Central memory CD8-positive, alpha-beta T cell (primary cell): ENCODE measurements at places on chromosomes 6 and 20.

DNA sequence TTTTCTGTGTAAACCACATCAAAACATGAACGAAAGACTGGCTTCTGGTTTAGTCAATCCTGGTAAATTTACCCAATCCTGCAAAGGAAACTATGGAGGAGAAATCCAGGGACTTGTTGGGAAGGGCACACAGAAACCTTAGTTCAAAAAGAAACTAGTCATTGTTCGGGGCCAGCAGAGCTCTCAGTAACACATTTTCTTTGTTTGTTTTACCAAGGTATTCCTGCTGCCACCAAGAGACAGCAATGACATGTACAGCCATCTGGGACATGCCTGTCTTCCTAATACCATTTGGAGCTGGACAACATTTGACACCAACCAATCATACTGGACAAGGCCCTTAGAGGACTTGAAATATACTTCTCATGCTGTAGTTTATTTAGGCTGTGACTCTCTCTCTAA lies 8.3 kb downstream of the OARD1 start:
- H3K4me1 ChIP-seq: peaks cover 8% of the 10 kb centered on the region
- H3K27me3 ChIP-seq: no peaks in the 10 kb centered on the region
- H3K36me3 ChIP-seq: peaks cover 44% of the 10 kb centered on the region
- H3K27ac ChIP-seq: no peak overlapping the region
- DNase-seq: no peak

GRCh38 chr6:110526726-110527125 lies 50.3 kb upstream of the SLC22A16 start:
- no peaks in the 10 kb centered on the region for H3K36me3 ChIP-seq
- H3K27ac ChIP-seq: no peak overlapping the region
- H3K4me3 ChIP-seq: no peak overlapping the region
- no peaks in the 10 kb centered on the region for H3K4me1 ChIP-seq

DNA sequence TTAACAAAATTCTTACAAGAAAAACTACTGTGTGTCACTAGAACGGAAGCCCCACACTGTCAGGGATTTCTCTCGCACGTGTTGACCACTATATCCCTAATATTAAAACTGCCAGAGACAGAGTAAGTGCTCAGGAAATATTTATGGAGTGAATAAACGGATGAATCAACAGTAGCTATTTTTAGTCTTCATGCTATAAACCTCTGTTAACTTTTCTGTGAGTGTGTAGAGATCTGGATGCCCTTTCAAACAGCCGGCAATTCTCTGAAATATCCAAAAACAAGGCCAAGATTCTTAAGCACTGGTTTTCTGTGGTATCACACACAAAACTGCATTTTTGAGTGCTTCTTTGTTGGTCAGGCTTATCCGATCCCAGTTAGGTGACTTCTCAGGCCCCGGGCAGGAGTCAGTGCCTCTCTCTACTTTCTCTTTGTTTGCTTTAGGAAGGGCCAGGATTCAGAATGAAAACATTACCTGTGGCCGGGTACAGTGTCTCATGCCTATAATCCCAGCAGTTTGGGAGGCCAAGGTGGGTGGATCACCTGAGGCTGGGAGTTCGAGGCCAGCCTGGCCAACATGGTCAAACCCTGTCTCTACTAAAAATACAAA lies 15.7 kb downstream of the ATP9A start:
- H3K4me1 ChIP-seq: peaks cover 5% of the 10 kb centered on the region
- peaks cover 3% of the 10 kb centered on the region for H3K36me3 ChIP-seq
- H3K4me3 ChIP-seq: no peak overlapping the region
- no peaks in the 10 kb centered on the region for H3K27me3 ChIP-seq
- no peak for DNase-seq

GRCh38 chr20:14612391-14612790 lies 275.0 kb upstream of the FLRT3 start:
- no peak overlapping the region for H3K27ac ChIP-seq
- DNase-seq: no peak
- H3K36me3 ChIP-seq: no peaks in the 10 kb centered on the region
- H3K4me1 ChIP-seq: no peaks in the 10 kb centered on the region
- H3K4me3 ChIP-seq: no peak overlapping the region

DNA sequence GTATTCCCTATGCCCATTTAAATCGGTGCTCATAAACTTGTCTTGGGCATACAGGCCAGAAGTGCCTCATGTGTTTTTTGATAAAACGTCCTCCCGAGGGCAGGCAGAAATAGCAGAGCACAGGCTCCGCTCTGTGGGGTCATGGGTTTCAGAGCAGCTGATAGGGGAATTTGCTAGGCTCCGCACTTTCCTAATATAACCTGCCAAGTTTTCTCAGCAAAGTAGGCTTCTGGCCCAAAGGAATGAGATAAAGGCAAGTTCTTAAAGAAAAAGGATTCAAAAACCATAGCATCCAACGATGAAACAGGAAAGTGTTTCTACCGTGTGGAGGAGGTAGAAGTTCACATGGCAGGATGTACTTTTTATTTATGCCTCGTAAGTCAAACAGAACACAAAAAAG lies 69.8 kb upstream of the RALGAPA2 start:
- H3K27me3 ChIP-seq: peaks cover 21% of the 10 kb centered on the region
- H3K36me3 ChIP-seq: peaks cover 1% of the 10 kb centered on the region
- no peak overlapping the region for H3K27ac ChIP-seq
- DNase-seq: no peak
- H3K4me3 ChIP-seq: no peak overlapping the region
- H3K4me1 ChIP-seq: peaks cover 4% of the 10 kb centered on the region

- no peak overlapping the region for H3K4me3 ChIP-seq
- no peak overlapping the region for H3K27ac ChIP-seq
- peaks cover 6% of the 10 kb centered on the region for H3K4me1 ChIP-seq
- DNase-seq: no peak
- no peaks in the 10 kb centered on the region for H3K27me3 ChIP-seq
Observed at GRCh38 chr6:12149944-12150510, 137.9 kb downstream of the HIVEP1 start.

- peak overlapping the region; percentile 89 for H3K27ac ChIP-seq
- H3K4me1 ChIP-seq: peaks cover 99% of the 10 kb centered on the region
- DNase-seq: no peak
- H3K4me3 ChIP-seq: peak overlapping the region; percentile 62
- no peaks in the 10 kb centered on the region for H3K27me3 ChIP-seq
- H3K36me3 ChIP-seq: peaks cover 70% of the 10 kb centered on the region
Observed at GRCh38 chr6:111741177-111741952, 131.9 kb downstream of the FYN start.

DNA sequence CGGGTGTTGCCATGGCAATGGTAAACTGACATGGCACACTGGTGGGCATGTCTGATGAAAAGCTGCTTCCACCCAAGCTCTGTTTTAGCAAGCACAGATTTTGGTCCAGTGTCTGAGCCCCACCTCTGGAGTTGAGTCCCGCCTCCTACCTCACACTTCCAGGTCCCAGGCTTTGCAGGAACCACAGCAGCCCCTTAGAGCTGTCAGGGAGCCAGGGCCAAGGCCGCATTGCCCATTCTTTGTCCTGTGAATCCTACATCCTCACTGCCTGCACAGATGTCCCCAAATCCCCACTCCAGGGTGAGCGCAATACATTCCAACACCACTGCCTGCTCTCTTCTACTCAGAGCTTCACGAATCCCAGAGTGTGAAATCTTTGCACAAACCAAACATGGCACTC lies 292.2 kb downstream of the PREX1 start:
- H3K4me3 ChIP-seq: no peak overlapping the region
- H3K4me1 ChIP-seq: no peaks in the 10 kb centered on the region
- no peak for DNase-seq
- H3K27ac ChIP-seq: no peak overlapping the region
- H3K36me3 ChIP-seq: no peaks in the 10 kb centered on the region

GRCh38 chr20:1377341-1377871 lies 15.4 kb downstream of the FKBP1A start:
- H3K27me3 ChIP-seq: no peaks in the 10 kb centered on the region
- H3K4me1 ChIP-seq: peaks cover 79% of the 10 kb centered on the region
- peak overlapping the region; percentile 17 for H3K27ac ChIP-seq
- DNase-seq: no peak
- no peak overlapping the region for H3K4me3 ChIP-seq
- H3K36me3 ChIP-seq: peaks cover 31% of the 10 kb centered on the region

GRCh38 chr6:168737481-168737880 lies 296.5 kb downstream of the SMOC2 start:
- peaks cover 20% of the 10 kb centered on the region for H3K27me3 ChIP-seq
- no peak for DNase-seq
- peaks cover 1% of the 10 kb centered on the region for H3K36me3 ChIP-seq
- H3K4me1 ChIP-seq: no peaks in the 10 kb centered on the region

DNA sequence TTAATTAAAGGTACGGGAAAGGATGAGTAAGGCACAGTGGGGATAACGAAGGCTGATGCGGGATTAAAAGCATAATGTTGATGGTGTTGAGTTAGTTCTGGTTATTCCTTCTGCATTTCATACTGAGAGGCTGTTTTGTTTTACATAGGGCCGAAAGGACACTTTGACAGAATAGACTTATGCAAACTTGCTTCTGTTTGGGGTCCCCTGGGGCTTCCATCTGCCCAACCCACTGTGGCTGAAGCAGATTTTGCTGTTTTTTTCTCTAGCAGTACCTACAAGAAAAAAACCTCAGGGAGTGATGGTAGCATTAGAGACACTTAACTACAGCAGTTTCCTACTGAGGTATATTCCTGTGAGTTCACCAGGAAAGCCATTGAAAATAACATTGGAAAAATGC lies 136.1 kb upstream of the SUPT3H start:
- no peak for DNase-seq
- no peak overlapping the region for H3K4me3 ChIP-seq
- H3K4me1 ChIP-seq: no peaks in the 10 kb centered on the region
- no peaks in the 10 kb centered on the region for H3K27me3 ChIP-seq

DNA sequence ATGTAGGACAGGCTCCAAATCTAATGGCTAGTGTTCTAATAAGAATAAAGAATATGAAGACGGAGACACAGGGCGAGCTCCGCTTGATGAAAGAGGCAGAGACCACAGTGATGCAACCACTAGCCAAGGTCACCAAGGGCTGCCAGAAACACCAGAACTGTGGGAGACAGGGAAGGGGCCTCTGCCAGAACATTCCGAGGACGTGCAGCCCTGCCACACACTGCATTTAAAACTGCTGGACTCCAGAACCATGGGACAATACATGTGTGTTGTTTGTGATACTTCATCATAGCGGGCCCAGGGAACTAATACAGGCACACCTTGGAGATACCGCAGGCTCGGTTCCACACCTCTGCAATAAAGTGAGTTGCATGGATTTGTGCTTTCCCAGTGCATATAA lies 2.9 kb upstream of the THBS2 start:
- peaks cover 73% of the 10 kb centered on the region for H3K27me3 ChIP-seq
- no peak overlapping the region for H3K4me3 ChIP-seq
- no peaks in the 10 kb centered on the region for H3K36me3 ChIP-seq
- no peak for DNase-seq

DNA sequence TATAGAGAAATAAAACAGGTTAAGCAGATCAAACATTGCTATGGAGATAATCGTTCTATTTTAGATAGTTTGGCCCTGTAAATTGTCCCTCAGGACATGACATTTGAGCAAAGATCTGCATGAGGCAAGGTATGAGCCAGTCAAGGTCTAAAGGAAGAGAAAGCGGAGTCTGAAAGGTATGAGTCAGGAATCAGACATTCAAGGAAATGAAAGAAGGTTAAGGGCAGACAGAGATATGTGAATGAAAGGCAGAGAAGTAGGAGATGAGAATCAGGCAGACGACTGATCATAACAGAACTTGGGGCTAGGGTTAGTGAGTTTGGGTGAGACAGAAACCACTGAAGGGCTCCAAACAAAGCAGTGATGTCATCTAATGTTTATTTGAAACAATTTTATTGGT lies 775.8 kb downstream of the MAFB start:
- no peaks in the 10 kb centered on the region for H3K27me3 ChIP-seq
- H3K4me1 ChIP-seq: no peaks in the 10 kb centered on the region
- H3K36me3 ChIP-seq: no peaks in the 10 kb centered on the region
- no peak overlapping the region for H3K4me3 ChIP-seq

GRCh38 chr6:87618531-87618930 lies 28.6 kb downstream of the ORC3 start:
- DNase-seq: no peak
- H3K4me1 ChIP-seq: no peaks in the 10 kb centered on the region
- no peak overlapping the region for H3K4me3 ChIP-seq
- no peaks in the 10 kb centered on the region for H3K27me3 ChIP-seq

DNA sequence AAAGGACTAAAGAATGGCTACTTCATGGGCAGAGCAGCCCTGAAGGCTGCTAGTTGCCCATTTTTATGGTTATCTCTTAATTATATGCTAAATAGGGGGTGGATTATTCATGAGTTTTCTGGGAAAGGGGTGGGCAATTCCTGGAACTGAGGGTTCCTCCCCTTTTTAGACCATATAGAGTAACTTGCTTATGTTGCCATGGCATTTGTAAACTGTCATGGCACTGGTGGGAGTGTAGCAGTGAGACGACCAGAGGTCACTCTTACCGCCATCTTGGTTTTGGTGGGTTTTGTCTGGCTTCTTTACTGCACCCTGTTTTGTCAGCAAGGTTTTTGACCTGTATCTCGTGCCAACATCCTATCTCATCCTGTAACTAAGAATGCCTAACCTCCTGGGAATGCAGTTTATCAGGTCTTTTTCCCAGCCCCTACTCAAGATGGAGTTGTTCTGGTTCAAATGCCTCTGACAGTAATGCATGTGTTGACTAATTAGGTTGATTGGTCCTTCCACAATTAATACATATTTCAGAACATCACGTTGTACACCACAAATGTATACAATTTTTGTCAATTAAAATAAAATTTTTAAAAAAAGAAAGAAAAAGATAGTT lies 139.5 kb downstream of the PDE7B start:
- H3K27me3 ChIP-seq: peaks cover 29% of the 10 kb centered on the region
- DNase-seq: no peak
- no peaks in the 10 kb centered on the region for H3K4me1 ChIP-seq
- H3K27ac ChIP-seq: no peak overlapping the region
- H3K36me3 ChIP-seq: no peaks in the 10 kb centered on the region
- no peak overlapping the region for H3K4me3 ChIP-seq

- H3K4me1 ChIP-seq: peaks cover 23% of the 10 kb centered on the region
- peaks cover 2% of the 10 kb centered on the region for H3K36me3 ChIP-seq
- no peaks in the 10 kb centered on the region for H3K27me3 ChIP-seq
- H3K4me3 ChIP-seq: no peak overlapping the region
- H3K27ac ChIP-seq: no peak overlapping the region
Observed at GRCh38 chr6:4922488-4923037, 81.3 kb downstream of the RPP40 start.

DNA sequence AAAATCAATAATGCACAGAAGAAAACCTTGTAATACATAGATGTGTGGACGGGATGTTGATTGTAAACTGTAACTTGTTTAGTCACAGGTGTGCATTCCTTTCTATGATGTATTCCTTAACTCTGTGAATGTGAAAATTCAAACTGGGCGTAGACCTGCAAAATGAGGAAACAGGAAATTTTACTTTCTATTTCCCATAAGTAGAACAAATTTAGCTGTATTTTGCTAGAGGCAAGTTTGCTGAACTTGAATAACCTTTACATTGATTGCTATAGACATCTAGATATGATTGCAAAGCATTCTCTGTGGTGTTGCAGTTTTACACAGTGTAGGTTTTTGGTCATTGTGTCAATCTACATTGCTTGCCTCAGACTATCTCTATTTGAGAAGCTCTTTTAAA lies 368.4 kb upstream of the MAN1A1 start:
- H3K4me3 ChIP-seq: no peak overlapping the region
- H3K27ac ChIP-seq: no peak overlapping the region
- no peaks in the 10 kb centered on the region for H3K4me1 ChIP-seq
- H3K27me3 ChIP-seq: peaks cover 38% of the 10 kb centered on the region
- H3K36me3 ChIP-seq: no peaks in the 10 kb centered on the region
